ENCODE measurements at places on chromosomes 1 and 21. TPM values are rescaled to one million over a fixed set of nuclear protein-coding genes. Genes with fewer than 3 reads are reported as not detected.

FAM167B gene
- total RNA-seq, result 0.80 TPM

WNT9A gene
- total RNA-seq, result 0.05 TPM

KIRREL1 gene
- not detected for total RNA-seq

DNA sequence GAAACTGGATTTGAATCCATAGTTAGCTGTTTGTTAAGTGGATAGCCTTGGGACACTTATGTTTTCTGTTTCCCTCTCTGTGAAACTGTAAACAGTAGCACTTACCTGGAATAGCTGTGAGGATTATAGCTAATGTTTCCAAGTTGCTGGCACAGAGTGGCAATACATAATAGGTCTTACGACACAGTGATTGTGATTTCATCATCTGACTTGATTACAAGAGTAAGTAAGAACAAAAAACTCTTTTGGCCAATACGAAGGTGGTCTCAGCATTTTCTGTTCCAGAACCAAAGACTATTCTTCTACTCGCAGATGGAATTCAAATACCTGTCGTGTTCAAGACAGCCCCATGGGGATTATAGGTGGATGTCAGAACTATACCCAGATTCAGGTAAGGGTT is 2.1 kb downstream of the C8B start:
- DNase-seq, result no peak

- DNase-seq, result no peak
Measured at GRCh38 chr1:224762046-224762445, 145.9 kb downstream of the CNIH3 start.

Measured in activated T-helper 2 cell treated with anti-CD3 and anti-CD28 coated beads, Interferon-gamma antibody, Interleukin-2, Interleukin-4, amounts not matched to agents 10 μg/mL and 5 μg/mL and 100 μg/mL, durations not matched to agents 14 hours and 24 hours and 36 hours (primary cell).